ENCODE measurements at places on chromosomes 7 and 10.
A peak's percentile ranks its signal among the peaks of the same experiment; 100 is the strongest.

DNA sequence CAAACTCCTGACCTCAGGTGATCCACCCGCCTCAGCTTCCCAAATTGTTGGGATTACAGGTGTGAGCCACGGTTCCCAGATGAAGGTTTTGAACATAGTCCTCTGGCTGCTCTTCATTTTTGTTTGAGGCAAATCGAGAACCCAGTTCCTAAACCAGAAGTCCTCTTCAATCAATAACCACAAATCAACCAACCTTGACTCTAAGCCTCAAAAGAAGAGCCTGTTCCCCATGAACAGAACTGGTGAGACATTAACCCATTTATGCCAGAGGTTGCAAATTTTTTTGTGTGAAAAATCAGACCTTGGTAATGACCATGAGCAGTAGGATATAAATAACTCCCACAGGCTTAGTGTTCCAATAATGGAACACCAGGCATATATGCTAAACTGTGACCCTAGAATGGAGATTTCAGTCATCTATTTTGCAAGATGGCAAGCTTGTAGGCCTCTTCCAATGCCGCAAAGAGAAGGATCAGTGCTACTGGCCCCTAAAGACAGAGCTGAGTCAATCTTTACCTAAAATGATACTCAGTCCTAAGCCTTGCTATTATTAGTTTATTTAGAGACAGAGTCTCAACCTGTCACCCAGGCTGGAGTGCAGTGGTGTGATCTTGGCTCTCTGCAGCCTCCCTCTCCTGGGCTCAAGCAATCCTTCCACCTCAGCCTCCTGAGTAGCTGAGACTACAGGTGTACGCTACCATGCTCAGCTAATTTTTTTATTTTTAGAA is 15.9 kb downstream of the KPNA7 start:
- no peak for DNase-seq

DNA sequence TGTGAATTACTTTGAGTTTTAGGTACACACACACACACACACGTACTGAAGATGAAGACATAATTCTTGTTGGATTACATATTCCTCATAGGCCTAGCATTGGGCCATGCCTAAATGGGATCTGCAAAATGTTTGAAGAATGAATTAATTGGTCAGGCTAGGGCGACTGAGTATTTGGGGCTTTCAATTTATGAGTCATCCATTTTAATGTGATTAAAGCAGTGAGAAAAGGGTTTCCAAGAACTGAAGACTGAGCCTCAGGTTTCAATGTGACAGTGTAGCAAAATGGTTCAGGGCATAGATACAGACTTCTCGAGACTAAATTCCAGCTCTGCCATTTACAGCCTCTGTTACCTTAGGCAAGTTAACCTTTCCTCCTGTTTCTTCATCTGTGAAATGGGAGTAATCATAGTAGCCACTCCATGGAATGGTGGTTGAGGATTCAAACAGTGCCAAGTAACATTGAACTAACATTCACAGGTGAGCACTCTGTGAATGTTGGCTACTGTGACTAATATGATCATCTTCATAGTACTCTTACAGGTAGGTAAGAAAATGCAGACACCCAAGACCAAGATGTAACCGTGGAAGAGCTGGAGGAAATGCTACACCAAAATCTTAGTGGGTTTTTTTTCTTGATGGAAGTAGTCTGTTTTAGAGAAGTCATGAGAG is 7.6 kb downstream of the BPGM start:
- DNase-seq, result no peak

DNA sequence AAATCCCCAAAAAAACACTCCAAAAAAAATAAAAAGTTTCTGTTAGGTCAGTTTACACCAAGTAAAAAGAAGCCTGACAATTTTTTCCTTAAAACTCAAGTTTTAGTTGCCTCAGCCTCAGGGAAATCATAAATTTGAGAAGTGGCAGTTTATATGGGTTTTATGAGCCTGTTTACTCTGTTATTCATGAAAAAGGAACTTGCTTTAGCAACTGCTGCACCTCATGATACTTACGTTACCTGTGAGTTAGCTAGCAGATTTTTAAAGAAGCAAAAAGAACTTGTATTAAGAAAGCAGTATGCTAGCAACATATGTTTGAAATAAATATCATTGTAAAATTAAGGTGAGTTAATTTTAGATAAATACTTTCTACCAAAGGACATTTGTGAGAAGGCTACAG is 1264.5 kb upstream of the PHF14 start:
- no peak for DNase-seq

DNA sequence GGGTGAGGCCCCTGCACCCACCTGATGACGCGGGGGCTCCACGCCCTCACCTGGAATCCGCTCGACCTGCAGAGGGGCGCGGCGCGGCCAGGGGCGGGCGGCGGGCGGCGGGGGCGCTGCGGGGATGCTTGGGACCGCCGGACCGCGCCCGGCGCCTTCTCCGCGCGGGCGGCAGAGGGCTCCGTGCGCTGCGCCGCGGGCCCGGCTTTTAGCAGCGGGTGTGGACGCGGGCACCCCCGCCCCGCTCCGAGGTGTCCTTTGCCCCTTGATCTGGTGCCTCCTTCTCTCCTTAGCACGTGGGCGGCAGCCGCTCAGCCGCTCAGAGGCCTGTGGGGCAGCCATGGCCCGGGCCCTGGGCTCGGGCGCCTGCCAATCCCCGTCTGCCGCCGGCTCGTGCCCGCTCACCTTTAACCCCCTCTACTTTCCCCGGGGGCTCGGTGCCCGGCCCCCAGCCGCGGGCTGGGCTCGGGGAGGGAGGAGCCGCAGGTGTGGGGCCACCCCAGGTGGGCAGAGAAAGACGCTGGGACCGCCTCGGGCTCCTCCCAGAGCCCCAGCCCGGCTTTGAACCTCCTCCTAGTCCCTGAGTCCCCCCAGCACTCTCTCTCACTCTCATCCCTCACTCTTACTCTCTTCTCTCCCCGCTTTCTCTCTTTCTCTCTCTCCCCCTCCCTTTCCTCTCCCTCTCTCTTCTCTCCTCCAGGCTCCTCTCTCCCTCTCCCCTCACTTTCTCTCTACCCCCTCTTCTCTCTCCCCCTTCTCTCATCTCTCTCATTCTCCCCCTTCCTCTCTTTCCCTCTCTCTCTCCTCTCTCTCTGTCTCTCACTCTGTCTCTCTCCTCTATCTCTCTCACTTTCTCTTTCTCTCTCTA is 19.7 kb upstream of the VPS37D start:
- no peak for DNase-seq

- DNase-seq, result no peak
Measured at GRCh38 chr10:75104842-75105241, 6.6 kb upstream of the SAMD8 start.

DNA sequence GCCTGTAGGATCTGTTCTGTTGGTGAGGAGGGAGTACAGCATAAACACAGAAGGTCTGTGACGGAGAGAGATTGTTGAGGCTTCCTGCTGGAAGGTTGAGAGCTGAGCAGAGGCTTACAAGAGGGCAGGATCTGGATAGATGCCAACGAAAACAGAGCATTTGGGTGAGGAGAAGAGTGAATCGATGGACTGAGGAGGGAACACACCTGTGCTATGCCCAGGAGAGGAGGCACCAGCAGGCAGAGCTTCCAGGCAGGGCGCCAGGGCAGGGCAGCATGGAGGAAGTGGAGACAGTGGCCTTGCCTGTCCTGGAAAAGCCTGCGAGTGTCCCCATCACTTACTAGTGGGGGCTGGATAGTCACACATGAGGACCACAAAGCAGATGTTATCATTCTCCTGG is 282.9 kb downstream of the PAXIP1 start:
- DNase-seq, result no peak

- DNase-seq, result no peak
Measured at GRCh38 chr7:69617364-69617763, 19.1 kb downstream of the AUTS2 start.

- no peak for DNase-seq
Measured at GRCh38 chr7:1779445-1779844, 109.4 kb downstream of the ELFN1 start.

DNA sequence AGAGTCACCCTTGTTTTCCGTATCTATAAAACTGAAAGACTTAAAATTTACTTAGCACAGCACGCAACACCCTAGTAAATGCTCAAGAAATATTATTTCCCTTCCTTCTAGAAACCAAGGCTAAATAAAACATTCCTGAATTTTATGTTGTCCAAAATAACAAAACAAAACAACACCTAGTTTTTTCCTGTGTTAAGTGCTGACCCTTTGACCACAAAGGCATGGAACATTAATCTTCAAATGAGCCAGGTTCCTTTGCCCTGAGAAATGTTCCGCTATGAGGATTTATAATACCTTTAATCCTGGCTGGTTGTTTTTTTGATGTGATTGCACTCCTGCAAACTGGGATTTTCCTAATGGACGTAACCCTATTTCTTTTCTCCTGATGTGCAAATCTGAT is 29.0 kb upstream of the DGKI start:
- DNase-seq, result no peak

DNA sequence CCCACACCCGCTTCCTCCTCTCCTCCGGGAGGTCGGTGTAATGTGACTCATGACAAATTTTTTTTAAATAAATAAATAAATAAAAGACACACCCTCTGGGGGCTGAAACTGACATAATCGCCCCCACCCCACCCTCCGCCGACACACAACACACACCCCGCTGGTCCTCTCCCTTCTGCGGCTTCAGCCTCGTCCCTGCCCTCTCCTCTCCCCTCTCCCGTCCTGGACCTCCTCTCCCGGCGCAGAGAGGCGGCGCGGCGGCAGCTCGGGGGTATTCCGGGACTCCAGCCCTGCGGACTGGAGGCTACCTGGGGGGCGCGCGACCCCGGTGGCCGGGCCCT is 686 bp downstream of the ABI1 start:
- DNase-seq, result peak; percentile 19

- DNase-seq, result no peak
Measured at GRCh38 chr7:107971100-107971499, 31.9 kb downstream of the LAMB1 start.
